ENCODE measurements at places on chromosomes 3 and 15.

- no peak for DNase-seq
Measured at GRCh38 chr3:50211930-50212329, 6.9 kb downstream of the SLC38A3 start.

DNA sequence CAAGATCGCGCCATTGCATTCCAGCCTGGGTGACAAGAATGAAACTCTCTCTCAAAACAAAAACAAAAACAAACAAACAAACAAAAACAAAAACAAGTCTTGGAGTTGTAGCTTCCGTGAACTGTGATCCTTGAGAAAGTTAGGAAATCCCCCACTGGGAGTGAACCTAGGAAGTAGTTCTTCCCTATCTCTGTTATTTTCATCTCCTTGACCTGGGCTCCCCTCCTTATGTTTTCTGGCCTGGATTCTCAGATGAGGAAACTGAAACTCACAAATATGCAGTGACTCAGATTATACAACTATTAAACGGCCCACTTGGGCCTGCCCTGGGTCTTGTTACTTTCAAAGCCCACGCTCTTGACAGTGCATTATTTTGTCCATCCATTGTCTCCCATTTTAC is 29.7 kb downstream of the SAXO2 start:
- DNase-seq, result no peak

GRCh38 chr3:4228295-4228694 is 74.9 kb upstream of the SETMAR start:
- no peak for DNase-seq

GRCh38 chr3:182855076-182855475 is 61.8 kb downstream of the ATP11B start:
- no peak for DNase-seq

Measured in HCT116 (cell line).